ENCODE measurements at places on chromosomes 4 and X. TPM values are rescaled to one million over a fixed set of nuclear protein-coding genes. Genes with fewer than 3 reads are reported as not detected.

GRCh38 chrX:75746891-75747639 lies 38.0 kb downstream of the MAGEE2 start:
- no peaks in the 10 kb centered on the region for H3K27me3 ChIP-seq
- no peak overlapping the region for H3K27ac ChIP-seq
- H3K4me1 ChIP-seq = no peaks in the 10 kb centered on the region
- DNase-seq = no peak
- no peaks in the 10 kb centered on the region for H3K36me3 ChIP-seq

GPR82 gene
- not detected for polyA plus RNA-seq

DNA sequence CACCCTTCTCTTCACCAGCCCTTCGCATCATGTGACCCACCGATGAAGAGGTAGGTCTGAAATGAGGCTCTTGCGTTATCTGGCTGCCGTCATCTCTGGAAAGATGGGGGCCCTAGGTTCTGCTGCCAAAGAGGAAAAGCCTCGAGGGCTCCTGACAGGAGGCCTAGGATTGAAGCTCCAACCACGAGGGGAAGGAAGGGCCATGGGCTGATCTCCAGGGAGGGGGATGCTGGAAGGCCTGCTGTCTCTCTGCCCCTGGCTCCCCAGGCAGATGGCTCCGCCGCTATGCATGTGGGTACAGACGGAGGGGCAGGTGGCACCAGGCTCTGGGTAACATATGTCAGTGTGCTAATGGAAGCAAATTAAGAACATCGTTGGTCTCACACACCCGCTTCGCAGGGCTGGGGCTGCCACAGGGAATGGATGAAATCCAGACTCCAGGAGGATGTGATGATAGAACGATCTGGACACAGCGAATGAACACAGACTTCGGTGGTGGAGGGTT lies 44.9 kb downstream of the AFAP1 start:
- H3K4me3 ChIP-seq = no peak overlapping the region
- DNase-seq = no peak
- H3K27ac ChIP-seq = peak overlapping the region; percentile 37
- peaks cover 23% of the 10 kb centered on the region for H3K4me1 ChIP-seq

DNA sequence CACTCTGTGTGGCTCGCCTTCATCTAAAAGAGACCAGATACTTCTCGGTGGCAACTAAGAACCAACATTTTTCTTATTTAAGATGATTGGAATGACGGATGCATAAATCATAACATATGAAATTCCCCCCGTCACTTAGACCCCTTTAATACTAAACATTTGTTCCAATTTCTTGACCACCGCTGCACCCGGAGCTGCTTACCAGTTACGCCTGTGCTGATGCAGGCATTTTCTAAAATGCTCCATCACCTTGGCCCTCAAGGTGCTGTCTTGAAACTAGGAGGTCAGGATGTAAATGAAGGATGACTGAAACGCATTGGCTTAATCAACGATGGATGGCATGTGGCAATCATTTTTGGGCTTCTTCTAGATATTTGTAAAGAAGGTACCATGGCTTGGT lies 130.0 kb downstream of the CPZ start:
- H3K27me3 ChIP-seq = peaks cover 2% of the 10 kb centered on the region
- no peak overlapping the region for H3K4me3 ChIP-seq
- H3K27ac ChIP-seq = no peak overlapping the region
- no peaks in the 10 kb centered on the region for H3K4me1 ChIP-seq
- H3K36me3 ChIP-seq = no peaks in the 10 kb centered on the region
- no peak for DNase-seq

- no peaks in the 10 kb centered on the region for H3K27me3 ChIP-seq
- H3K4me1 ChIP-seq = peaks cover 15% of the 10 kb centered on the region
- no peaks in the 10 kb centered on the region for H3K36me3 ChIP-seq
- peak; percentile 49 for DNase-seq
- H3K27ac ChIP-seq = no peak overlapping the region
These were observed 156.9 kb downstream of the APBB2 start for GRCh38 chr4:41057467-41057866.

DNA sequence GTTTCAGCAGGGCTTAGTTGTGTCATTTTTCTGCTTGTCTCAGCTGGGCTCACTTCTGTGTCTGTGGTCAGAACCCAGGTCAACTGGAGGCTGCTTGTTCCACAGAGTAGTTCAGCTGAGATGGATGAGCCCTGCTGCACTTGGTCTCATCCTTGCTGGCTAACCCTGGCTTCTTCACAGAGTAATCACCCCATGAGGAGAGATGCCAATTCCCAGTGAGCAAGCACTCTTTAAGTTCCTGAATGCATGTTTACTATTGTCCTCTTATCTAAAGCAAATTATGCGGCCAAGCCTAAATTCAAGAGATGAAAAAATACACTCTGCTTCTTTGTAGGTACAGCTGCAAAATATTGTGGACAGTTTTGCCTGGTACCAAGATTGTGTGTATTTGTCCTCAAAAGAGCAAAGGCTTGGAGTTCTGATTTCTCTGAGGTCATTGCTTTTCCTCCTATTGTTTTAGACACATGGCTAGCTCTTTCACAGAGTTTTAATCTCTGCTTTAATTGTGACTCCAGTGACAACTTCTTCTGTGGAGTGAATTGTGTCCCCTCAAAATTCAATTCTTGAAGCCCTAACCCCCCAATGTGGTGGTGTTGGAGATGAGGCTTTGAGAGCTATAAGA lies 236.6 kb upstream of the ANKRD50 start:
- H3K4me3 ChIP-seq = no peak overlapping the region
- DNase-seq = peak; percentile 65
- H3K27me3 ChIP-seq = no peaks in the 10 kb centered on the region
- peaks cover 10% of the 10 kb centered on the region for H3K4me1 ChIP-seq

GRCh38 chr4:82893942-82894341 lies 3.0 kb upstream of the SEC31A start:
- no peak overlapping the region for H3K27ac ChIP-seq
- H3K4me1 ChIP-seq = no peaks in the 10 kb centered on the region
- H3K4me3 ChIP-seq = no peak overlapping the region
- DNase-seq = no peak
- H3K27me3 ChIP-seq = no peaks in the 10 kb centered on the region

HCCS gene
- 28.6 TPM for polyA plus RNA-seq

MAGEB17 gene
- 0.34 TPM for polyA plus RNA-seq

KLHL4 gene
- 0.50 TPM for polyA plus RNA-seq

TAF9B gene
- 11.9 TPM for polyA plus RNA-seq

DNA sequence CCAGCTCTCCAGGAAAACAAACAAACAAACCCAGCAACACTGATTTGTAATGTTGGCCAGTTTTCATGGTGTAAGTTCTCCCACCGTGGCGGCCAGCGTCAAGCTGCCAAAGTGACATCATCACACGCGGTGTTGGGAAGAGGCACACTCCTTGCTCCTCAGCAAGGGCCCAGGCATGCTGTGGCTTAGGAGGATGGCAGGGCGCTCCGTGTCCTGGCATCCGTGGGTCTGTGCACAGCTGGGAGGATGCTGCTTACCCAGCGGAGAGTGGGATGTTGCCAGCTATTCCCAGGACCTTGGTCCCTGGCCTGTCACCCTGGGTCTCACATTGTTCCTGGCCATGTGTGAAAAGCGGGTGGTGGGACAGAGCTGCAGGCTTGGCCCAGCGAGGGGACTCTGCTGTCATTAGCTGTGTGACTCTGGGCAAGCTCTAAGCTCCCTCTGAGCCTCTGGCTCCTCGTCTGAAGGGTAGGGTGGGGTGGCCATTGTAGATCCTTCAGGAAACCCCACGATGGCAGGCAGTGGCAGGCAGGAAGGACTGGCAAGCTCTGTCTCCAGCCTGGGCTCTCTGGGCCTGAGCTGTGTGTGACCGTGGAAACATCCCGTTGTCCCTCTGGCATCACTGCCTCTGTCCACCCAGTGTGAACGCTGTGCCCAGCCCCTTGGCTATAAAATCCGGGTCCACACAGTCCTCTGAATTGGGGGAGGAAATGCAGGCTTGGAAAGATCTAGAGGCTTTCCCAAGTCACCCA lies 10.8 kb downstream of the PSAPL1 start:
- H3K4me3 ChIP-seq = no peak overlapping the region
- no peaks in the 10 kb centered on the region for H3K4me1 ChIP-seq
- no peak overlapping the region for H3K27ac ChIP-seq
- H3K36me3 ChIP-seq = no peaks in the 10 kb centered on the region

CT45A1 gene
- polyA plus RNA-seq = not detected

ARX gene
- not detected for polyA plus RNA-seq

Data from IMR-90 (cell line).